Activated CD4-positive, alpha-beta T cell treated with anti-CD3 and anti-CD28 coated beads, Interleukin-2, amount 50 U/mL, for 48 hours (primary cell): ENCODE measurements at places on chromosomes 1 and 21.
A peak's percentile ranks its signal among the peaks of the same experiment; 100 is the strongest.

DNA sequence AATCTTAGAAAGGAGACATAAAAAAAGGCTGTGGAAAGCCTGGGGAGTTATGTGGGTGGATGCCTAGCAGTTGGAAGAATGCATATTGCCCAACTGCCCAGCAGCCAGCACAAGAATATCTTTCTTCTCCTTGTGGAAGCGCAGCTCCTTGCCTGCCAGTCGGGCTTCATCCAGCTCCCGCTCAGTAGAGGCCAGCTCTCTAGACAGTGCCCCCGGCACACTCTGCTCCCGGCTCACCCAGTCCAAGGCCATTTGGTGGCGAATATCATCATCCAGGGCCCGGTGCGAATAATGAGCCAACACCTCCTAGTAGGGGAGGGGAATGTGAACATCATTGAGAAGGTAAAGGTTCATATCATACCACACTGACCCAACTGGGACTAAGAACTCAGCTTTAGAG lies 9.0 kb upstream of the RBM8A start:
- no peak for DNase-seq

GRCh38 chr1:87968197-87968955 lies 639.7 kb downstream of the LMO4 start:
- no peak for DNase-seq

GRCh38 chr1:226644541-226645176 lies 94.4 kb downstream of the ITPKB start:
- no peak for DNase-seq

DNA sequence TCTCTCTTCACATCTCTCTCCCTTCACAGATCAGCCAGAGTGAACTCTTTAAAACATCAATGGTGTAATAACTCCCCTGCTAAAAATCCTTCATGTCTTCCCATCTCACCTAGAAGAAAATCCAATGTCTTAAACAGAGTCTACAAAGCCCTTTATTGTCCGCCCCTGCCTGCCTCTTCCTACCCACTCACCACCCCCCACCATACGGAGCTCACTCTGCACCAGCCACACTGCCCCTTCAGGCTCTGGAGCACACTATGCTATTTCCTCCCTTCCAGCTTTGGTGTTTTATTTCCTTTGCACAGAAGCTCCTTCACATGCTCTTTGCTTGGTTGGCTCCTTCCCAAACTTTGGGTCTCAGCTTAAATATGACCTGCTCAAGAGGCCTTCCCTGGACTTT lies 10.2 kb downstream of the CAMK1G start:
- DNase-seq: no peak

DNA sequence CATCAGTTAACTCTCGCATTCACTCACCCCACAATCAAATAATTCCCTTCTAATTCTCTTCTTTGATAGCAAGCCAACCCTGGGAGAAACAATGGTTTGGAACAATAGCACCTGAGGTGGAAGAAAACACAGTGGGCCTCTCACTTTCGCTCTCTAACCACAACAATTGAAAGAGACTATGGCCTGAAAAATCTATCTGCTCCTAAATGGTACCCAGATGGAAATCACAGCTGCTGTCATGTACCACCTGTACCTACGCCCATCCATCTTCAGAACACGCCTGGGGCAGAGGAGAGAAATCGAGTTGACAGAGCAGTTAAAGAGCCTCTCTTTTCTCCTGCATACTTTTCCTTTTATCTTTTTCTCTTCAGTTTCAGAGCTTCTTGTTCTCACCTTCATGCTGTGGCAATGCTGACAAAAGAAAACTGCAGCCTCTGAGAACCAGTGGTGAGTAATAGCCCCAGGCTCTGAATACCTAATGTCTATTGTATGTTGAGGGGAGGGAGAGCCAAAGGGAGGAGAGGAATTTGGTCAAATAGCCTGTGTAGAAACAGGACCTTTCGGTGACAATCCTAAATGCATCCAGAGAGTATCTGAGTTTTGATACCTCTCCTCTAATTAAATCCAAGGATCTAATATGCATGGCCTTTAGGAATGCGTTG lies 57.7 kb downstream of the ZC3H11B start:
- DNase-seq: no peak

DNA sequence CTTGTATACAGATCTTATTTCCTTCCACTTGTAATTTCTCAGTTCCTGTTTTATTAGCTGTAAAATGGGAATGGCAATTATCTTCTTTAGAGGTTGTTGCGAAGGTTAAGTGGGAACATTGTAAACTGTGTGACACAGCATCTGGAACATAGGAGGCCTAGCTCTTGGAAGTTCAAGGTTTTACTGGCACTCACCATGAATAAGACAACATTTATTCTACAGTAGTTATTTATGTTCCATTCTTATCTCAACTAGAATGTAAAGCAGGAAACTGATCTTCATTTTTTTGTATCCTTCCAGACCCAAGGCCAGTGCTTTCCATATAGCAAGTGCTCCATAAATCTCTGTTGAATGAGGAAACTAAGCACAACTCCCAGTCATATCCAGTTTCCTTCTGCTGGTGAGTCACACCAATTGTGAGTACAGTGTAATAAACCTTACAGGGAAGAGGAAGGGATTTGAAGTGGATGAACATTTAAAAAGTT lies 1.4 kb downstream of the BCL10 start:
- no peak for DNase-seq

DNA sequence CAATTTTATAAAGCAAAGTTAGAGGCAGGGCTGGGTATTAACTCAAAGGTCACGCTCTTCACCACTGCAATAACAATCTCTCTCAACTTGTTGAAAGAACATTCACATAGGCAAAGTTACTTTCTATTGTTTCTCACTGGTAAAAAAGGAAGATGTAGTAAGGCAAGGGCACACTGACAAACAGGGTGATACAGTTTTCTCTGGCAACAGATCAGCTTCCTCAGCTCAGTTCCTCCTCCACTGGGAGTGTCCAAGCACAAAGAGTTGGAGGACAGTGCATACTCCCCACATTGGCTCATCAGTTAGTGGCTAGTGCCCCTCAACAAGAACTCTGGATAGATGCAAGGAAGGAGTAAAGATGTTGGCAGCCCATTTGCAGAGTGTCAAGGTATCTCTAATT lies 3.7 kb downstream of the PLPPR4 start:
- DNase-seq: no peak

DNA sequence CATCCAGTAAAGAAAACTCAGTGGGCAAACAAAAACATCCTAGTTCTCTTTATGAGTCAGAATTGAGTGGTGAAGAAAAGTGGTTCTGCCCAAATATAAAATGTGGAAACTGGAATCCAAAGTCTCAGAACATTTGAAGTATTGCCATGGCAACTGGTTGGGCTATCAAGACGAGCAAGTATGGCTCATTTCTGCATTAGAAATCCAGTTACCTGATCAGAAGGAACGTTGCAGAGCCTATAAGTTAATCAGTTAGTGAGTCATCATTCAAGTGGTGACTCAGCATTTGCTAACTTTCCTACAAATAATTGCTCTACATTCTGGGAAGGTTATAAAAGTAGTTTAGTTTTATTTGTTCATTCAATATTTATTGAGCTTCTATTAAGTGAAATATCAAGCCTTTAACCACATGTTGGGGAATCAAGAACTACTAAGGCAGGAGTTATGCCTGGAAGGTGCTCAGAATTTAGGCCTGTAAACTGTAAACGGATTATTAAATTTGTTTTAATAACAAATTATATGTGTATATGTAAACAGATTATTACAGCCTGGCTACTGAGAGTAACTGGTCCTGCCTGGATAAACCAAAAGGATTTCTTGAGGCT lies 104.3 kb downstream of the PAPPA2 start:
- DNase-seq: no peak

- DNase-seq: no peak
These were observed 21.7 kb downstream of the PARK7 start for GRCh38 chr1:7983086-7983778.

GRCh38 chr1:32666901-32667566 lies 16.0 kb downstream of the RBBP4 start:
- DNase-seq: no peak

DNA sequence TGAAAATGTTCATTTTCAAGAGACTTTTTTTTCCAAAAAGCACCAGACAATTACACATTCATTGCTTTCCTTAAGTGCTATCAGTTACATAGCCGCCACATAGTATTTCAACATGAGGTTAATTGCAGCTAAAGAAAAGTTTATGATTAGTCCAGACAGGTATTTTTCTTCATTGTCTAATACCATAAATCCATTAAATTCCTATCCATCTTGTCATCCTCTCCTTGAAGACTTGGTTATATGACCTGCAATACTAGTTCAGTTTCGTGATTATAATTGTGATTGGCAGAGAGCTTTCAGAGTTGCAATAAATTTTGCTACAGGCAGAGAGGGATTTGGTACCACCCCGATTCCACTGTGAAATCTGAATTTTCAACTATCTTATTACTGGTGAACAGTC lies 437.7 kb downstream of the GPATCH2 start:
- no peak for DNase-seq

DNA sequence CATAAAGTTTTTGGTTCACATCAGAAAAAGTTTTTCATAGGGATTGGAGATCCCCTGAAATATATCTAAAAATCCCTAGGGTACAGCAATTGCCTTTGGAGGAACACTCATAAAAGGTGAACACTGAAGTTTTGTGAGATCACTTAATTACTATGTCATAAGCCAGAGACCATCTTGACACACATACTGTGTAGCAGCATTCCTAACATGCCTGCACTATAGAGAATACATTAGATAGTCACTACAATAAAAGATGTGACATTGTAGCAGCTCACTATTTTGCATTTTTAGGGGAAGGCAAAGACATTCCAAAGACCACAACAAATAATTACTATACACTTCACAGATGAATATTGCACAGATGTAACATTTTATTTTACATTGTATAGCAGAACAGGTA lies 779.9 kb downstream of the KCNT2 start:
- DNase-seq: no peak

GRCh38 chr1:226960944-226961765 lies 21.1 kb downstream of the COQ8A start:
- DNase-seq: peak; percentile 37

DNA sequence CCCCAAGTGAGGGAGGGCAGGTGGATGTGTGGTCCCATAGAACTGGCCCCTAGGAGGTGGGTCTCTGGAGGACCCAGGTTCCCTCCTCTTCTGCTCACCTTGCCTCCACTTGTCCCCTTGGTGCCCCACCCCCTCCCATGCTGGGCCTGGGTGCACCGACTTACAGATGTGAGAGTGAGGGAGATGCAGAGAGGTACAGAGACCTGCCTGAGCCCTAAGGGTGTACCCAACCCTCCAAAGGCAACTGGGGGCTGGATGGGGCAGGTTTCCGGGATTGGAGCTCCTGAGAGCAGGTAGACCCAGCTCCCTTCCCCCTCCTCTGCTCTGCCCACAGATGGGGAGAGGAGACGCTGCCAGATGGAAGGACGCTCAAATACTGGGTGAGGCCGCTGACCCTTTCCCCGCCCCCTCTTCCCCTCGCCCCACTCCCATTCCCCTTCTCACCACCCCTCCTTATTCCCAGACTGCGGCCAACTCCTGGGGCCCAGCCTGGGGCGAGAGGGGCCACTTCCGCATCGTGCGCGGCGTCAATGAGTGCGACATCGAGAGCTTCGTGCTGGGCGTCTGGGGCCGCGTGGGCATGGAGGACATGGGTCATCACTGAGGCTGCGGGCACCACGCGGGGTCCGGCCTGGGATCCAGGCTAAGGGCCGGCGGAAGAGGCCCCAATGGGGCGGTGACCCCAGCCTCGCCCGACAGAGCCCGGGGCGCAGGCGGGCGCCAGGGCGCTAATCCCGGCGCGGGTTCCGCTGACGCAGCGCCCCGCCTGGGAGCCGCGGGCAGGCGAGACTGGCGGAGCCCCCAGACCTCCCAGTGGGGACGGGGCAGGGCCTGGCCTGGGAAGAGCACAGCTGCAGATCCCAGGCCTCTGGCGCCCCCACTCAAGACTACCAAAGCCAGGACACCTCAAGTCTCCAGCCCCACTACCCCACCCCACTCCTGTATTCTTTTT lies 10.3 kb downstream of the TINAGL1 start:
- no peak for DNase-seq

DNA sequence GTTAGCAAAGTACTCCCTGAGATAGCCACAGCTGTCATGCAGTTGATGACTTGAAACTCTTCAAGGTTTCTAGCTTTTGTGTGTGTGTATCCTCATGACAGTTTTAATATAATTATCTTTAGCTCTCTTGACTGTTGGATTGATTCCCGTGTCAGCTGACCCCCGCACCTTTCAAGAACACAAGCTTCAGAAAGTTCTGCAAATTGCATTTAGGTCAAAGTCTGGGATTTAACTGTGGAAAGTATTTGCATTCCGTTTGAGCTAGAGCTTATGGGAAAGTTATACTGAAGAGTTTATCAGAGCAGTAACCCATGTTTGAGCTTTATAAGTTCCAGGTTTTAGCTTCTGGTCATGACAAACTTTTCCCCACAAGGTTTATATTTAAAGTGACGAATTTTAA lies 380.1 kb upstream of the CHRM3 start:
- DNase-seq: no peak

- DNase-seq: no peak
These were observed 29.5 kb upstream of the ABCG1 start for GRCh38 chr21:42189431-42189830.

GRCh38 chr21:19565587-19565986 lies 1162.0 kb upstream of the TMPRSS15 start:
- DNase-seq: no peak

GRCh38 chr1:21534674-21535378 lies 25.6 kb downstream of the ALPL start:
- DNase-seq: no peak

GRCh38 chr1:203026666-203027663 lies 674 bp downstream of the PPFIA4 start:
- DNase-seq: no peak

DNA sequence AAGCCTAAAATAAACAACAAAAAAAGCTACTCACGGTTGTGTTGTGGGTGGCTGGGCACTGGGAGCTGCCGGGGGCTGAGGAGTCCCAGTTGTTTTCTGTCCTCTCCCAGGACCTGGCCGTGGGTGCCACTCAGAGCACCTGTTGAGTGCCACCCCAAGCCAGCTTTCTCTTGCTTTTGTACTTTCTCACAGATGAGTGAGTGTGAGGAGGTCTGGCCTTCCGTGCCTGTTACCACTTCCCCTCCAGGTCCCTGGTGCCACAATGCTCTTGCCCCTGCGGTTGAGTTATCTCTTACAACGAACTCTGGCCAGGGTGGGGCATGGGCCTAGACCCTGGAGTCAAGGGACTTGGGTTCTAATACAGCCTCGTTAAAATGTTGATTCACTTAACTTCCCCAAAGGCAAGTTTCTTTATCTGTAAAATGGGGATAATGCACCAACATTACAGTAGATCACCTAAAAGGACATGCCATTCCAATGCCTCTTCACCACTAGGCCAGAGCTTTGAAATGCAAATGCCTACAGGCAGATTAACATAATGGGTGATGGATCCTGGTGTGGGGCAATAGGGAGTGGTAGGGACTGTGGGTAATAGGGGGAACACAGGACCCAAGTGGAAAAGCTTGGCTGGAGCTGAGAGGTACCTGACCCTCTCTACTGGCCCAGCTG lies at the start of gene CNR2:
CNR2 (minus strand) TSS at position 151 of the 669 bp plus-strand sequence. CDS start 37,745 bp downstream, outside the sequence.
- no peak for DNase-seq

GRCh38 chr1:157437296-157437695 lies 115.0 kb downstream of the FCRL5 start:
- DNase-seq: no peak

- DNase-seq: no peak
These were observed 8.3 kb upstream of the ETS2 start for GRCh38 chr21:38797470-38797869.
